ENCODE measurements at places on chromosomes 7 and 10.

- DNase-seq = peak; percentile 67
Measured at GRCh38 chr7:159027789-159028507, 116.7 kb downstream of the VIPR2 start.

GRCh38 chr10:23457632-23458417, 18.9 kb downstream of the OTUD1 start:
- DNase-seq = no peak

GRCh38 chr10:71246591-71247413, 34.4 kb downstream of the UNC5B start:
- DNase-seq = peak; percentile 99

DNA sequence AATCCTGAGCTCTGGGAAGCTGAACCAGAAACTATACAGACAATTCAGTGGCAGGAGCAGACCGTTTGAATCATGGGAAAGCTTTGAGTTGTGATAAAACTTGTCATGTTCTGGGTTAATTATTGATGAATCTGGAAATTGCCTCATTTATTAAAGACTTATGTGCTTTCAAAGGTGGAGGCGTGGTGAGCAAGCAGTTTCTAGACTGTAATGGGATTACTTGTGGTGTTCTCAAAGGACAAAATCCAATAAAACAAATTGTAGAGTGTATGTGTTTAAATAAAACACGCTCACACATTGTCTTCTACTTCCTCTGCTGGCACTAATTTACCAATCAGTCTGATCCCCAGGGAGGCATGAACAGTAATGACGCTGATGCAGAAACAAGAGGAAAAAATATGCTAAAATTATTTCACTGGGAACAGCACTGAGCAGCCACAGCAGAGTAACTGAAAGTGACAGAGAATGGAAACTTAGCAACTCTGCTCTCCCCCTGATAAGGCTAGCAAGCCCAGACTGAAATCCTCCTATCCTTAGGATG, 25.1 kb downstream of the PARD3 start:
- no peak for DNase-seq

GRCh38 chr10:99466632-99467223, 36.3 kb upstream of the GOT1 start:
- no peak for DNase-seq

GRCh38 chr7:100691676-100692577, 2.1 kb downstream of the GIGYF1 start:
- peak; percentile 76 for DNase-seq

- no peak for DNase-seq
Measured at GRCh38 chr10:98272245-98272644, 4.3 kb upstream of the LOXL4 start.

DNA sequence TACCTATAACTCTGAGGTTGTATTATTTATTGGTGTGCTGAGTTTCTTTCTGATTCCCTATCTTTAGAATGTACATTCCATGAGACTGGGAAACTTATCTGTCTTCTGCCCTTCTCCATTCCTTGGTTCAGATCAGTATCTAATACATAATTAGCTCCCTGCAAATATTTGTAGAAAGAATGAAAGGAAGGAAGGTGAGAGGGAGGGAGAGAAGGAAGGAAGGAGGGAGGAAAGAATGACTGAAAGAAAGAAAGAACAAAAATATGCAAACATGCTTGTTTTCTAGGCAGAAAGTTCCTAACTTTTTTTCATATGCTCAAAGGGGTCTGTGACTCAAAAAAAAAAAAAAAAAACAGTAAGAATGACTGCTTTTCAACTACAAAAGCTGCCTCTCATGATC, 3.9 kb upstream of the USP6NL start:
- no peak for DNase-seq

- no peak for DNase-seq
Measured at GRCh38 chr7:133051066-133051465, 30.8 kb downstream of the CHCHD3 start.

DNA sequence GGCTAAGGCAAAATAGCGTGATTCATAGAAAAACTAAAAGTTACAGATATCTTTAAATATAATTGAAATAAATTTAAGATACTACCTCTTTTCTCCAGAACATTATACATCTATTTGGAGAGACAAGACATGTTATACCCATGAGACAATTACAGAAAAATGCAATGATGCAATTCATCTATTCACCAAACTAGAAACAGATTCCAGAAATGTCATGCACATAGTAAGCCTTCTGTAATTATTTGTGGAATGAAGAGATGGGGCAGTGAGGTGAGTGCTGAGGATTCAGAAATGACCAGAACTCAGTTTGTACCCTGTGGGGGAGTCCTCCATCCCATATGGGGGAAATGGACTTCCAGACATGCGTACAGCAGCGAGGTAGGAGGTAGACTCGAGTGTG, 99.4 kb downstream of the MKX start:
- DNase-seq = peak; percentile 39

GRCh38 chr10:93758891-93759410, 1.2 kb downstream of the LGI1 start:
- no peak for DNase-seq

DNA sequence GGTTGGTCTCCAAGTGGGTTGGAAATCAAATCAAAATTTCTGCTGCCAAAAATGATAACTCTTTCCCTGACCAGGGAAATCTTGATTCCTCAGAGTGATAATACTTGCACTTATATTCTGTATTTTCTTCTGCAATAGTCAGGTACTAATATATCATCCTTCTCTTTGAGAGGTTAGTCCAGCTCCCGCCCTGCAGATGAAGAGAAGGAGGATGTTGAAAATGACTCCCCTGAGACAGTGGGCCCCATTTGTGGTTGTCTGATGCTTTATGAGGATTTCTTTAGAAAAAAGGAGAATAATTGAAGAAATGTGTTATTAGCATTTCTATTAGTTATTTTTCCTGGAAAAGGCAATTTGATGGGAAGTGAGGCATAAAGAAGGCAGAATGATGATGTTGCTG, 213.0 kb downstream of the SEC23IP start:
- no peak for DNase-seq

DNA sequence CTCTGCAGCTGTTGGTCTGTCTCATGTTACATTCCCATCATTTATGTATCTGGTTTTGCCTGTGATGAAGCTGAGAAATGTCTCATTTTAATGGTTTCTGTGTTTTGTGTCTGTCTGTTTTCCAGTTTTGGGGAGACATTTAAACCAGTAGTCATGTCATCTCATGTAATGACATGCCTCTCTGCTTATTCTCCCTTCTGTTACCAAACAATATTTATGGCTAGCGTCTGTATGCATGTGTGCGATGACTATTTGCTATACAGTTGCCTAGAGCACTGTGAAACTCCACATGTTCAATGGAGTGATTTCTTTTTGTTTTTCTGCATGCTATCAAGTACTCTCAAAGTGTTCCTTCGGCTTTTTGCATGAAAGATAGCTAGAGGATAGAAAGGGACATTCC, 132.0 kb downstream of the ST7 start:
- DNase-seq = peak; percentile 78

DNA sequence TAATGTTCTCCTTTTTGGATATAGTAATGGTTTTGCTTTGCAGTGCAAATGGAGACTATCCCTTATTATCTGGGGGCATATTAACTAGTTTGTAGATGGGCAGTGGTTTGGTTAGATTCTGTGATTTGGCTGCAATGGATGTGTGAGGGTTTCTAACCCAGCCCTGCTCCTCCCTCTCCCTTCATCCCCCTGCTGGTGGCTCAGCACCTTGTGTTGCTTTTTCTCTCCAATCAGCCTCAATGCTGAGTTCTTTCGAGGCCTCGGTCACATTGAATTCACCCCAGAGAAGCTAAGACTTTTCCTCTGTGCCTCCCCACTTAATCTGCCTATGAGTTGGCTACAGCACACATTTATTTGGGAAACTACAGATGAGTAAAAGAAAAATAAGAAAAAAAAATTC, 120.0 kb downstream of the MALRD1 start:
- DNase-seq = no peak

DNA sequence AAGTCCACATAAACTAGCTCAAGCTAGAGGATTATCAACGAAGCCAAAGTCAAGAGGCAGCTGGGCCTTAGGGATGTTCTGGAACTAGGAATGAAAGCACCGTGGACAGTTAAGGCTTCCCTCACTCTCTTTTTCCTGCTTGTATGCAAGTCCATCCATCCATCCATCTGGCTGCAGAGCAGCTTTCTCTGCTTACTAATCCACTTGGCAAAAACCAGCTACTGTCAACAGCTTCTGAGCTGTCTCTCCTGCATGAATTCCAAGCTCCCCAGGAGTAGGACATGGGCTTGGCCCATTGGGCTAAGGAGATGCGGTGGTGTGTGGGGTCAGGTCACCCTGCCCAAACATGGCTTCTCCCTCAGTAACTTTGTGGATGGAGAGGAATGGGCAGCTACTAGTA, 66.2 kb downstream of the NAMPT start:
- peak; percentile 11 for DNase-seq

DNA sequence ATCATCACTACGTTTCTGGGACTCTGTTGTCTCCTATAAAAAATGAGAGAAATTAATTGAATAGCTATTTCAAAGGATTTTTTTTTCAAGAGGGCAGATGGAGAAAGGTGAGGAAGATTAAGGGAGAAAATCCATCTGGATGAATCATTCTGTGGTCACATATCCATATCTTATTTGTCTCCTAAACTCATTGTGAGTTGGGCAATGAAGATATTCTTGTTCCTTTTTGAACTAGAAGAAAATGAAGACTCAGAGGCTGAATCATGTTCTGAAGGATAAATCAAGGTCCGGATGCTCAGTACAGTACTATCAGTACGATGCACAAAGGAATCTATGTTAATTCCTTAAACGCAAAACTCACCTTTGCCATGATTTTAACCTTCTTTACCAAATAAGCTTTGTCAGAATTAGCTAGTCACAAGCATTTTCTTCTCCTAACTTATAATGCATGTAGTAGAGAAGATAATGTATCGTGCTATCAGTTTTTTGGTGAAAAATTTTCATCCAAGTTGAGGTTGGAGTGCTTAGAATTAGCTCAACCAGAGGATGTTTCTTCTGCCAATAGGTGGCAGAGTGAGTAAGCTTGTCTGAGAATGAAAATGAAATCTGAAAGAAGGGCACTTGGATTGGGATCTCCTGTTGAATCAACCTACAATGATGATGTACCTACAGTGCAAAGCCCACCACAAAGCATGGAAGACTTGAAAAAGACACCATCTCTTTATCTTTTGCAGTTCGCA, 446.9 kb downstream of the KIF20B start:
- peak; percentile 59 for DNase-seq

DNA sequence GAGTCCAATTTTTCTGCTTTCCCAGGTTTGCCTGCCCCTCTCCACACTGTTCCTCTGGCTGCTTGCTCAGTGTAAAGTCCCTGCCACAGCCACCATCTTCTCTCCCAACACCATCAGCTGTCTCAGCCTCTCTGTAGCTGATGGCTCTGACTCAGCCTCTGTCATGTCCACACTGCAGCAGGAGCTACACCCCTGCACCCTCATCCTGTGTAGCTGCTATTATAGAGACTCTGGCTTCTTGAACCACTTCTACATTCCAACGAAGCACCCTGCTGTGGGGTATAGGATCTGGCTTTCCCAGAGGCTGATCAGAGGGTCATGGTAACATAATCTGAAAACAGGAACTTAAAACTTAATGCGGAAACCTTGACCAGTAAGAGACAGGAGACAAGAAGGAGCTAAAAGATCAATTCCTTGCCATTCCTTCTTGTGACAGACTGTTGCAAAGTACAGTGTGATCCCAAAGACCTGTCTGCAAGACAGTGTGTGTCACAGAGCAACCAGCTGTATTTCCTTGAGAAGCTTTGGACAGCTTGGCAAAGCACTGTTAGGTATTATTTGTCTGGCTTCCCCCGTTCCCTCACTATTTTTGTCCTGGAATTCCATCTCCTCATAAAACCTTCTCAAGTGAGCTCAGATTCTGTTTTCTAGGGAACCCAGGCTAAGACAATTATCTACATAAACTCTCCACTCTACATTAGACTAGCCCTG, 42.3 kb downstream of the NRCAM start:
- peak; percentile 76 for DNase-seq

- no peak for DNase-seq
Measured at GRCh38 chr10:124013916-124014315, 79.5 kb downstream of the CHST15 start.

- no peak for DNase-seq
Measured at GRCh38 chr7:7766671-7767070, 48.3 kb upstream of the RPA3 start.

GRCh38 chr7:155533120-155533826, 13.1 kb downstream of the CNPY1 start:
- DNase-seq = no peak

DNA sequence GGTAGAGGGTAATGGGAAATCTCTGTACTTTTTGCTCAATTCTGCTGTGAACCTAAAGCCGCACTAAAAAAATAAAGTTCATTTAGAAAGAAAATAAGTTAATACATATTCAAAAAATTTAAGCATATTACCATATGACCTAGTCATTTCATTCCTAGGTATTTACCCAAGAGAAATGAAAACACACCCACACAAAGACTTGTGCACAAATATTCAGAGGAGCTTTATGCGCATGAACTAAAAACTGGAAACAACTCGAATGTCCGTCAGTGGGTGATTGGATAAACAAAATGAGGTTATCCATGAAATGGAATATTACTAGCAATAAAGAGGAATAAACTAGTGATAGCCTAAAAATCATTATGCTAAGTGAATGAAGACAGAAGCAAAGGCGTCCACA, 62.6 kb upstream of the ZNRF2 start:
- no peak for DNase-seq

GRCh38 chr7:898460-898854, 22.1 kb downstream of the GET4 start:
- no peak for DNase-seq

DNA sequence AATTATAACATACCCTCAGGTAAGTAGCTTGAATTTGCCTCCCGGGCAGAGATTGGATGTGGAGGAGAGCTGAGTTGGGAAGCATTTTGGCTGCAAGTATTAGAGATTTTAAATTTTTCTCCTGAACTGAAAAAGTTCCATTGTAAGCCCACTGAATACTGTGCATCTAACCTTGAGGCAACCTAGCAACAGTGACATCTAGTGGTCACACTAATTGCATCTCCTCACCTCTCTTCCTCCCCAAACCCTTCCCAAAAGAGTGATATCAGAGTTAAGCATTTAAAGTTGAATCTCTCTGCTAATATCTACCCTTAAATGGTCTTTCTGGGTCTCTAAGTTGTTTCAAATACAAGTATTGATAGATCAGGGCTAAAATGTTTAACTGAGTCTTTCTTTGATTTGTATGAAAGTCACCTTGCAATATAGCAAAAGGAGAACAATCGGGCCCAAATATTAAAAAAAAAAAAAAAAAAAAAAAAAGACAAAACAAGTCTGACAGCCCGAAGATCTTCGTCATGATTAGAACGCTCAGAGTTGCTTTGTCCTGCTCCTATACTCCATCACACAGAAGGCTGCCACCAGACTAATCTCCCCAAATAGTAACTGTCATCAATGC, 40.4 kb upstream of the DLX5 start:
- peak; percentile 62 for DNase-seq

- peak; percentile 10 for DNase-seq
Measured at GRCh38 chr10:22183771-22184461, 33.9 kb downstream of the EBLN1 start.

GRCh38 chr10:111267673-111268072, 190.8 kb downstream of the ADRA2A start:
- no peak for DNase-seq
